Brain pericyte (primary cell): ENCODE measurements at places on chromosomes 5 and 9.

GRCh38 chr9:38697776-38698300 is 22.1 kb downstream of the FAM240B start:
- no peak for DNase-seq

- DNase-seq = no peak
Observed at GRCh38 chr9:136481558-136481957, 1.3 kb downstream of the SEC16A start.

DNA sequence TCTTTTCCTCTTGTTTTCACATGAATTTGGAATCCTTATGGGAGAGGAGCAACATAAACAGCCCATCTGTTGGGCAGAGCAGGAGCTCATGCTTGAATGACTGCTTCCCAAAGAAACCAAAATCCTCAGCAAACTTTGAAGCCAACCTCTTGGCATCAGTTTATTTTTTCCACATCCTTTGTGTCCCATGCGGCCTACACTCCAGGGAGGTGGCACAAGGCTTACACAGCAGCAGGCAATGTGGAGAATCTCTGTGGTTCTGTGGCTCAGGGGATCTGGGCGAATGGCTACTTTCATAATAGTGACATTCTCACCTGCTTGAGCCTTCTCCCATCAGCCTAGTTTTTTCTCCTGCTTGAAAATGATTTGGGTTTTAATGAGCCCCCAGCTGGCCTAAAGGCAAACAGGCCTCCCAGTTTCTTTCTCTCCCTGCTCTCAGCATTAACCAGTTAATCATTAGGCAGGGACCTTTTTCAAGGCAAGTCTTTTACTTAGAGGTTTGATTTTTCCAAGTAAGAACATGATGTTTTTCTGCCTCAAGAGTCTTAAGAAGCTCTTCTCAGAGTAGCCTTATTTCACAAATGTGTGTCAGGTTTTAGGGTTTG is 370.3 kb downstream of the ARHGEF28 start:
- no peak for DNase-seq

GRCh38 chr9:85662573-85662972 is 79.2 kb downstream of the AGTPBP1 start:
- DNase-seq = no peak

DNA sequence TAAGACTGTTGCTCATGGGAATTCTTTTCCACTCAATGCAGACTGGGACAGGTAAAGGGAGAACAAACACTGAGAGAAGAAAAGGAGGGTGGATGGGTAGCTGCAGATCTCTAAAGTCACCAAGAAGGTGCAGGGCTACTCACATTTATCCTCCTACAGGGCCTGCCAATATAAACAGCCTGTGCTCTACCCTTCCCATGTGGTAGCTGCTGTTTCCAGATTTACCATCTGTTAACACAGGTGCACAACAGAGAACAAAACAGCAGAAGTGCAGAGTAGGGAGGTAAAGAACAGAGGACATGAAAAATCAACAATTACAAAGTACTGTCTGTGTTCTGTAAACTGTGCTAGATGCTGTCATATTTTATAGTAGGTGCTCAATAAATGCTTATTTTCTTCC is 26.0 kb downstream of the JAKMIP2 start:
- DNase-seq = no peak

DNA sequence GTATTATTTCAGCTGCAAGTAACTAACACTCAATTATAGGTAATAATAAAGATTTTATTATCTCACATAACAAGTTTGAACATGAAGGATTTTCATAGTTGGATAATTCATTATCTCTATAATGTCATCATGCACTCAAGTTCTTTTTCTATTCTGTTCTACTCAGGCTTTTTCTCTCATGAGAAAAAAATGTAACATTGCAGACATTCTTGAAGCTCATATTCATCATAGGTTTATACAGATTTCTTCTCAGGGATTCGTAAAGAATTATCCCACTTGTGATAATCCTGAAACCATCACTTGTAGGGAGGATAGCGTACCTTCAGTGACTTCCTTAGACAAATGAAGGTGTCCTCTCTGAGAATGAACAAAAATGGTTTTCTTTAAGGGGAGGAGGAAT is 150.3 kb downstream of the XRCC4 start:
- DNase-seq = no peak

DNA sequence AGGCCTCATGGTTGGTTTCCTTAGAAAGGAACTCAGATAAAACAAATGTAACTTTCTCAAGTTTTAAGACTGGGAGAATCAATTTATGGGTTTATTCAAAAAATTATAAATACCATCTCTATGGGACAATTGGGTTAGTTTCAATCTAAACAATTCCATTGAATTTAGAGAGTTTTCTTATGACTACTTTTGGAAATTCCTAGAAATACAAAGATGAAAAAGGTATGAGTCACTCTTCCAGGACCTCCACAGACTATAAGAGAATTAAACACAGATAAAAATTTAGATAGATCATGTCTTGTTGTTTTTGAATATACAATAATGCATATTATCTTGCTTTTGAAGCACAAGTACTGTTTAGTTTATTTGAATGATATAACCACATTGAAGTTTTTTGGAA is 188.7 kb downstream of the CHSY3 start:
- DNase-seq = no peak

- no peak for DNase-seq
Observed at GRCh38 chr5:10194083-10194482, 55.6 kb downstream of the ATPSCKMT start.

GRCh38 chr5:68428231-68428811 is 212.8 kb downstream of the PIK3R1 start:
- DNase-seq = no peak

GRCh38 chr5:34522599-34523386 is 133.3 kb upstream of the RAI14 start:
- peak; percentile 45 for DNase-seq

GRCh38 chr5:15718421-15719179 is 218.6 kb downstream of the FBXL7 start:
- DNase-seq = peak; percentile 53

- DNase-seq = no peak
Observed at GRCh38 chr5:172505845-172506244, 51.5 kb upstream of the SH3PXD2B start.

- no peak for DNase-seq
Observed at GRCh38 chr9:36150574-36151315, 14.2 kb downstream of the GLIPR2 start.

GRCh38 chr5:33148076-33148513 is 292.7 kb upstream of the TARS1 start:
- DNase-seq = peak; percentile 26

DNA sequence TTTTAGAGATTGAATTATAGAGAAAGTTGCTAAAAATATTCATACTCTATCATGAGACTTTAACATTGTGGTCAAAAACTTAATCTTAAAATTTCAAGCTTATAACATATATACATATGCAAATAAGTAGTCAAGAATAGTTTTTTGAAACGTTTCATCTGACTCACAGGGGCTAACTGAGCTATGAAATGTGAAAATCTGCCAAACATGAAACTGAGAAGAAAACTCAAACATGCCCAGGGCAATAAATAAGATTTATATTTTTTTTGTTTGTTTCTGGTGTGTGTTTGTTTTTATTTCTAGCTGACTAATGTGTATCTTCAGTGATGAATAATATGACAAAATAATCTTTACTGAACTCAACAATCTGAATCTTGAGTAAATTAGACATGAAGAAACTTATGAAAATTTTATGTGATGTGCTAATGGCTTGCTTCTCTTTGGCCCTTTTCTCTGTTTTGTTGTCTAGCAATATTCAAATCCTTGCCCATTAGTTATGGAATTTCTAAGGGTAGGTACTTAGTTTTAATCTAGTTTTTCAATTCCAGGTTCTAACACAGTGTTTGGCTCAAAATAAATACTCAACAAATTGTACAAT is 99.9 kb downstream of the FAM174A start:
- no peak for DNase-seq

DNA sequence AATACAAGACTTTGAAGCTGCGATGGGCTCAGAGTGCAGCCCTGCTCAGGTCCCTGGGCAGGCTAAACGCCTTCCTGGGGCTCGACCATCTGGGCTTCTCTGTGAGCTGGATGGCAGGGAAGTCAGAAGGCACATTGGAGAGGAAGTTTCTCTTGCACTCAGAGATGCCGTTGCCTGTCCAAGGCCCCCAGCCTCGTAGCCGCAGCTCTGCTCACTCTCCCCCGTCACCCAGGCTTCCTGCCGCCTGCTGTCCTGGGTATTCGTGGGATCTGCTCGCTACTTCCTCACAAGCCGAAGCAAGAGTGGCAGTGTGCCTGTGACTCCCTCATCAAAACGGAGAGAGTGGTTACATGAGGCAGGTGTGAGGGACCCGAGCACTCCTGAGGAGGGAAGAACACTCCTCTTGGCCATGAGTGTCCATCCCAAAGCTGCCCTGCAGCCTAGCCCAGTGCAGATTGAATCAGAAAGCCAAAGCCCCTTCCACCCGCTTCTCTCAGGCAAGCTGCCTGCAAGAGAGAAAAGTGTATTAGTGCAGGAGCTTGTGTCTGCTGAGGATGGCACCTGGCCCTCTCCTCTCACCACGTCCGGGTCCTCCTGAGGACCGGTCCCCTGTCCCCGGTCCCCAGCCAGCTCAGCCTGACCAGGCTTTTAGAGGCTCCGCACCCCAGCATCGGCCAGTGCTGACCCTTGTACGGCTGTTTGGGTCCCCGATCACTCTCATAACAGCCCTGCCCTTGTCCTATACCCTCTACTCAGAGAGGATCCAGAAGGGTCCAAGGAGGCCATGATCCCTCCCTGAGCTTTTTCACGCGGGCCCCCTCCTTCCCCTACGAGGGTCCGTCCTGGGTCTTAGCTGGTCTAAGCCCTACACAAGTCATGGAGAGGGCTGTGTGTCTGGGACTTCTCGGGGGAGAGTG is 7.3 kb downstream of the FCN2 start:
- DNase-seq = no peak

DNA sequence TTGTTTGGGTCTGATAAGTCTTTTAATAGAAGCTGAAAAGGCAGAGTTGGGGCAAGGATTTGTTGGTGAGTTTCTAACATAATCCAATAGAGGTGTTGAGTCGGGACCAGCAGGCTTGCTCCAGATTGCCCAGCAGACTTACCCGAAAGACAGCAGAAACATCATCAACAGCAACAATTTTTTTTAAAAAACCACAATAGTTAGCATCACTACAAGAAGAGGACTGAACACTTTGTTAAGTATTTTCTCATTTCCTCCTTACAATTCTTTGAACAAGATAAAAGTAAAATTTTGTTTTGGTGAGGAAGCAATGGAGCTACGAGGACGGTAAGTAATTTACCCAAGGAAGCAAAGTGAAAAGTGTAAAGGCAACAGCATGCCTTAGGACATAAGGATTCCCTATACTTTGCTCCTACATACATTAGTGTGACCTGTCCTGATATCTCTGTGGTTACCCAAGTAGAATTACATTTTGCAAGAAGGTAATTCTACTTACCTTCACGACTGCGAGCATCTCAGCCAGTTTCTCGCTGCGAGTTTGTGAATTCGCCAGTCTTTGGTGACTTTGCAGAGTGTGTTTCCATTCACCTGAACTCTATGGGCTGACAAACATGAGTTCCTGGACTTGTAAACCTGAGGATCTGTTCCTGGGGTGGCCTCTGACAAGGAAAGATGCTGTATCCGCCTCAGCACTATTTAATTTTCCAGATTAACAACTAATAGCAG is 13.2 kb downstream of the ITK start:
- DNase-seq = no peak

GRCh38 chr9:85009251-85009650 is 339.7 kb downstream of the NTRK2 start:
- no peak for DNase-seq

DNA sequence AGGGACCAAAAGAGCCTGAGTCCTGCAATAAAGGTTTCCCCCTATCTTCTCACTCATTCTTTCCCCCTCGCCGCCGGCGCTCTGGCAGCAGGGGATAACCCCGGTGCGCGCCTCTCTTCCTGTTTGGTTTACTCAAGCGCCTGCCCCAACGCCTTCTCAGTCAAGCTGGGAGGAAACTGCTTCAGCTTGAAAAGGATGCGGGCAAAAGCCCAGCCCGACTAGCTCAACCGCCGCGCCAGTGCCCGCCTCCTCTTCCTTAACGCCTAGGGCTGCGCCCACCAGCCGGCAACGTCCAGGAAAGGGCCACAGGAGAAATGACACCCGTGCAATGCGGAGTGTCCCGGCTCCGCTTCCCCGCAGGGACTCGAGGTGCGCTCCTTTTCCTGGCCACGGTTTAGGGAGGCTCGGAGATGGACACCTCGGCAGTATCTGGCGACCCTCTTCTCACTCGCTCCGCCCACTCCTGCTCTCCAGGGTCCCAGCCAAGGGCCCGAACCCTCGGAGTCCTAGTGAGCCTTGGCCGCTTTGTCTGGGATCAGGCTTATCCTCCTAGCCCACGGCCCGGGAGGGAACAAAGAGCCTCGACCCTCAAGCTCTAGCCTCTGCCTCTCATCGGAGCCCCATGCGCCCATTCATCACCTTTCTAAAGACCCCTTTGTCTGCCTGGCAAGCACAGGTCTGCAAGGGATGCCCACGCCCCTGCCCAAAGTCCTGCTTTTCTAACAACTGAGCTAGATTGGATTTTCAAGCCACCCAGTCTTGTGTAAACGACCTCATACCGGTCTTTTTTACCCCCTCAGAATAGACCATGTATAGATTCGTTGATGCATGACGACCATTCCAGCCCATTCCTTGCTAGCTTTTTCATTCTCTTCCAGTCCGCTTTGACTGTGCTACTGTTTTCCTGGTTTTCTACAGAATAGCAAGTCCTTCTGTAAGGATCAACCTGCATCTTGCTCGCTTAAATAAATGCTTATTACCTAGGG is 2.0 kb downstream of the ST8SIA4 start:
- no peak for DNase-seq

DNA sequence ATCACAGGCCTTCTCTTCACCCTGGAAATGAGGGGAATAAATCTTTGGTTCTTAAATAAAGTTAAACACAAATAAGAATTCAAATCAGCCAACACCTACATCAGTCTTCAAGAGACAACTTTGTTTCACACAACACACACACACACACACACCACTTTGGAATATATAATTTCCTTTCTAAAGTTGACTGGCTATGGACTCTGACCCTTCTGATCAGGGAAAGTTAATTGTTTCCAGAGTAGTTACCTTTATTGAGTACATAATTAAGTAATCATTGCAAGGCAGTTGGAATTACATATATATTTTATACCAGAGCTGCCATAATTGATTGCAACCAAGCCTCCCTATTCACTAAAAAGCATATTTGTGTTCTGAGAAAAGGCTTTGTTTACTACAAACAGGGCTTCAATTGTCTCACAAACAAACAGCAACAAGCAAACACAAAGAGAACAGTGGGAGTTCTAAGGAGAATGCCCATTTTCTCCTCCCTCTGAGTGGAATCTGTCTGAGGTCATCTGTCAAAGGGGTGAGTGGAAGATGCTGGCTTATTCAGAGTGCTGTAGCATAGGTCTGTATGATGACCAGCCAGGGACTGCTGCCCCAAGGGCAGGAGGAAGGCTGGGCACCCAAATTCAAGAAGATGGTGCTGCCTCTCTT is 136.6 kb downstream of the SEMA6A start:
- no peak for DNase-seq

DNA sequence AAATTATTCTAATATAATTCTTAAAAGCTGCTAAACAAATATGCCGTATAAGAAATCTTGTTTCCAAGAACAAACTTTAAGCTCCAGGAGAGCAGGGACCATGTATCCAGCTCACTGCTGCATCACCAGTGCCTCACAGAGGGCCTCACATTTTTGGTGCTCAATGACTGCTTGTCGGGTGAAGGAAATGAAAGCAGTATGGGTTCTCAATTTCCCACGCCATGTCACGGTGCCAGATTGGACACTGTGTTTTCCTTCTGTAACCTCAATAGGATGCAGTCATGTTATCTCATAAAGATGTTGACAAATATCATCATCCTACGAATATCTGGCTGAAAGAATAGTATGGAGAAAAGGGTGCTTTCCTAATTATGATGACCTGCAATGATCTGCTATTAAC is 64.7 kb downstream of the POU5F2 start:
- DNase-seq = no peak
